ENCODE measurements at places on chromosomes 2 and 18. TPM values are rescaled to one million over a fixed set of nuclear protein-coding genes. Genes with fewer than 3 reads are reported as not detected.

The SLC9A4 gene
- total RNA-seq, result 0.10 TPM

DNA sequence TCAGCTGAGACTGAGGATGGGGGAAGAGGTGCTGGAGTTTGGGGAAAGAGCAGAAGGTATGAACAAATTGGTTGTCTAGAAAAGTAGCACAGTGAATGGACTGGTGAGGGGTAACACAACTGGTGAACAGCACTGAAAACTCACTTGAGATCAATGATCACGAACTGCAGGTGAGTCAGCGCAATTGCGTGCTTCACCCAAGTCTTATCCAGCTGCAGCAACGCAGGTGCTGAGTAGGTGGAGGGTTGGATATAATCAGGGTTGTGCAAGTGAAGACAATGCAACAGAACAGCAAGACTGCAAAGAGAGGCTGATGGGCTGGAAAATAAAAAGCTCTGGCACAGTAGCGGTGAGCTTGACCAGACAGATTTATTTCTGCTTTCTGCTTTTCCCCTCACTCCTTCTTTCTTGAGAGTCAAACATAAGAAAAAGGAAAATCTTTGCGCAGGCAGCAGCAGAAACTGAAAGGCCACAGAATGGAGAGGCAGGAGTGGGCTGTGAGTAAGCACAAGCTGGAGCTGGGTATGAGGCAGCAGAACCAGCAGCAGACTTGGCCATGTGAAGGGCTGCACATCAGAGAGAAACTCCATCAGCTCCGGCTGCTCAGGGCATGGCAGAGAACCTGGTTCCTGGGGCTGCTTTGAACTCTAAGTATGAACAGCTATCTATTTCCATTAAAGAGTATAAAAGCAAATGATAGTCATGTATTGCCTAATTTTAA is 99.4 kb upstream of the ARL5A start:
- H3K27me3 ChIP-seq, result peaks cover 15% of the 10 kb centered on the region
- H3K4me3 ChIP-seq, result no peak overlapping the region
- H3K4me1 ChIP-seq, result no peaks in the 10 kb centered on the region
- H3K27ac ChIP-seq, result no peak overlapping the region

The ALK gene
- not detected for total RNA-seq

- DNase-seq, result no peak
- H3K27me3 ChIP-seq, result peaks cover 2% of the 10 kb centered on the region
- H3K36me3 ChIP-seq, result no peaks in the 10 kb centered on the region
- H3K27ac ChIP-seq, result no peak overlapping the region
Measured at GRCh38 chr2:31078579-31079105, 59.6 kb downstream of the GALNT14 start.

DNA sequence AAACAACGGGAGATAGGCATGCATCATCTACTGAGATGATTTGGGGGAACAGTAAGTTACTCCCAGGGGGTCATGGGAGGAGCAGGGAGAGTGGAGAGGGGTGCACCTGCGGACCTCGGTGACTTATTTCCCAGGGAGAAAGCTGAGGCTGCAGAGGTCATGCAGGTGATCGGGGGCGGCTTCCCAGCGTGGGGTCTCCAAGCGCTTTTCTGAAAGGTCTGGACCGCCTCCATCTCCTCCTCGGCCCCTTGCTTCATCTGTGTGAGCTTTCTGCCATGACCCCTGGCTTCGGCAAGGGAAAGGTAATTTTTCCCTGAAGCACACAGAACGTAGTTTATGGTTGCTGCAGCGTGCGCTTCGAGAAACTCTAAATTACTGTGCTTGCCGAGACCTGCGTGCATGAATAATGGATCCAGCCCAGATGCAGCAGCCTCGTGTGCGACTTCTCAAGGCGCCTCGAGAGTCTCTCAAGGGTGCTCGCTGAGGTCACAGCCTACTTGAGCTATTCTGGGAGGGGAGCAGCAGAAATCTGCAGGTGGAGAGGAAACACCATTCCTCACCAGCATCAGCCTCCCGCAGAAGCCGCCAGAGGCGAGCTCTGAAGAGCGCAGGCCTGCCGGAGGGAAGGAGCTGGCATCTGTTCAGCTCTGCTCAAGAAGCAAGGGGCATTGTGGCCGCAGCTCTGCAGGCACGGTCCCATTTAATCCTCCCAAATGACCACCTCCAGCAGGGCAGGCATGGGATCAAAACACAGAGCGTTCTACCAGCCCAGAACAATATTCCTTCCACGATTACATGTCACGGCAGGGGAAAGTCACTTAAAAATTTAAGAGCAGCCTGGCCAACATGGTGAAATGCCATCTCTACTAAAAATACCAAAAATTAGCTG is 308.4 kb upstream of the MYT1L start:
- H3K27me3 ChIP-seq, result peaks cover 3% of the 10 kb centered on the region
- no peak for DNase-seq
- no peaks in the 10 kb centered on the region for H3K36me3 ChIP-seq
- no peaks in the 10 kb centered on the region for H3K4me1 ChIP-seq
- no peak overlapping the region for H3K27ac ChIP-seq

- no peak overlapping the region for H3K4me3 ChIP-seq
- peaks cover 12% of the 10 kb centered on the region for H3K4me1 ChIP-seq
- H3K27ac ChIP-seq, result no peak overlapping the region
- no peaks in the 10 kb centered on the region for H3K36me3 ChIP-seq
- DNase-seq, result no peak
Measured at GRCh38 chr18:58216071-58216481, 172.1 kb downstream of the NEDD4L start.
